Left lobe of liver (tissue), 2 donors: ENCODE measurements at places on chromosomes 7 and 10. TPM values are rescaled to one million over a fixed set of nuclear protein-coding genes. Genes with fewer than 3 reads are reported as not detected.

GRCh38 chr7:821688-822087, 10.6 kb upstream of the SUN1 start:
- DNase-seq = no peak

DNA sequence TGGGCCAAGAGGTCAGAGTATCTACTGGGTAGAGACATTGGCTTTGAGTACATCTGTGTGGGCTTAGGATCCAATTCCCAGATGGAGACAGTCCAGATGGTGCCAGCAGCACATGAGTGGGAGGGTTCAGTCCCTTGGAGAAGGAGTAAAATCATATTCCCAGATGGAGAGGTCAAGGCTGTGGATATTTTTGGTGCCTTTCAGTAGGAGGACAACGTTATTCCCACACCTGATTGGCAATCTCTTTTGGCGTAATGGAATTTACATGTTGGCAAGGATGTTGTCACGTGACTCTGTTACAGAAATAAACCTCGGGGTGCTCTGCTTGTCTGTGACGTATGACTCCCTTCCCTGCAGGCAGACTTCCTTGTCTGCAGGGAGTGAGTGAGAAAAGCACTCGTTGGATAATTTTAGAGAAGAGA, 27.6 kb downstream of the NPS start:
- DNase-seq = no peak

DNA sequence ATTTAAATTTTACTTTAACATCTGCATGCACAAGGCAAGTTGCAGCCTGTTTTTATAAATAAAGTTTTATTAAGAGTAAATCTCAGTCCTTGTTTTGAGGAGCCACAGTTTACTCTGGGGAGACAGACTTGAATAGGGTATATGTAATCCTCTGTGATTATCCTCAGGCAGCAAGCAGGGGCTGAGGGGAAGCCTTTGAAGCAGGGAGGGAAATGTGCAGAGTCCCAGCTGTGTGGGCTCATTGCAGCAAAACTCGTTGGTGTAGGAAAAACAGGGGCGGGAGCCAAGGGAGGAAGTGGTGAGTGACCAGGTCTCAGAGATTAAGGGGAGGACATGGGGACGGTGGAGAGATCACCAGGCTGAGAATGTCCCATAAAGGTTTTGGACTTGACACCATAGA, 34.3 kb upstream of the SMC3 start:
- DNase-seq = no peak

DNA sequence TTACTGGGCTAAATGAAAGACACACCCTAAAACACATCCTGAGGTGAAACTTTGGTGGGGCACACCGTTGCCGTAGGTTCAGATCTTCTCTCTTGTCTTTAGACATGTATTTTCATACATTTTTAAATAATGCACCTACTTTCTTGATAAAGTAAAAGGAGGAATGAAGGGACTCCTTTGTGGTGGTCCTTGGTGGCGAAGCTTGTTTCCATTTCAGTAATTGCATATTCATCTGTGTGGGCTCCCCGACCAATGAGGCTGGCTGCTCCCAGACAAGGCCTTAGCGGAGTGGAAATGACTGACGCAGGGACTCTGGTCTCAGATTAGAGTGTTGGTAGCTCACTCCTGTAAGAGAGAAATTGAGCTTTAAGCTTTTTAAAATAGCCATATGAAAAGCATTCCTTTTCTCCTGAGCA, 815 bp downstream of the CCSER2 start:
- DNase-seq = no peak

GRCh38 chr10:110857265-110858171, 14.2 kb upstream of the PDCD4 start:
- DNase-seq = peak; percentile 82

DNA sequence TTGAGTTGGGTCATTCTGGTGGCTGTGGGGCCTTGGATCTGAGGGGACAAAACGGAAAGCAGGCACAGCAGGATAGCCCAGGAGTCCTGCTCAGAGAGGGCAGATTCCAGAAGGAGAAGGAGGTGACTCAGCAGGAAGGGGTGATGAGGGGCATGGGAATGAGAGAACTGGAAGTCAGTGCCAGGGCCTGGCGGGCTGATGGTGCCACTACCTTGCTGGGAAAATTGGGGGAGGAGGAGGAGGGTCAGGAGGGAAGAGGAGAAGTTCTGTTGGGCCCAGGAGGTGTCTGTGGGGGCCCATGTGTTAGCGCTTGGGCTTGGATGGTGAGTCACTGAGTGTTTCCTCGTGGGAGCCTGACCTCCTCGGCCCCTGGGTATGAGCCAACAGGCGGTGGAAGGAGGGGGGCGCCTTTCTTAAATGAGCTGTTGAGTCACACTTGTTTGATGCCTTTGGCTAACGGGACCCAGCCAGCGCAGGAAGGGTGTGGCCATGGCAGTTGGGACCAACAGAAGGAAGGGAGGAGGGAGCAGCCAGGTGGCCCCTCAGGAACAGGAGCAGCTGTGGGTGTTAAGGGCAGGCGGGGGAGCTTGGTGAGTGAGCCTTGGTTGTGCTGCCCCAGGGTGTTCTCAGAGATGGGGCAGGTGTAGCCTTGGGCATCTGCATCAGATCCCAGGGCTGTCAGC, 130.0 kb upstream of the BTBD16 start:
- DNase-seq = no peak

AGR3 gene
- 0.28 TPM for total RNA-seq

AKR1E2 gene
- 1.3 TPM for total RNA-seq

PPP1R17 gene
- not detected for total RNA-seq

TMEM168 gene
- total RNA-seq = 6.1 TPM
